Cortex of kidney (tissue), 1 donor: ENCODE measurements at places on chromosomes 4 and X.

DNA sequence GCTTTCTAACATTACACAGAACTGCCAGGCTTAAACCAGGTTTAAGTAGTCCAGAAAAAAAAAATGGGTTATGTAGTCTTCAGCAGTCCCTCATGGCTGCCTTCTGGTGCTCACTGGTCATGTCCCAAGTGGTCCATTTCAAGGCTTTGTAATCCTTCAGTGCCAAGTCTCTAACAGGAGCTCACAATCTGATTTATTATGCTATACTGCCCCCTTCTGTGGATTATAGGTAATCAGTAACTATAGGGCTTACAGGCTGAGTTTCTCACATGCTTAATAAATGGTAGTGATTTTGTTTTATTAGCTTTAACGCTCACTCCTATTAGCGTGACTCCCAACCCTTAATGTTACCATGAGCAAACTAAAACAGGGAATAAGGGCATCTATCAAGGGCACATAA, 92.5 kb upstream of the EDA2R start:
- DNase-seq: no peak

GRCh38 chr4:61841714-61842113, 641.6 kb downstream of the ADGRL3 start:
- no peak for DNase-seq

GRCh38 chr4:140702096-140702757, 54.0 kb downstream of the TBC1D9 start:
- DNase-seq: no peak

DNA sequence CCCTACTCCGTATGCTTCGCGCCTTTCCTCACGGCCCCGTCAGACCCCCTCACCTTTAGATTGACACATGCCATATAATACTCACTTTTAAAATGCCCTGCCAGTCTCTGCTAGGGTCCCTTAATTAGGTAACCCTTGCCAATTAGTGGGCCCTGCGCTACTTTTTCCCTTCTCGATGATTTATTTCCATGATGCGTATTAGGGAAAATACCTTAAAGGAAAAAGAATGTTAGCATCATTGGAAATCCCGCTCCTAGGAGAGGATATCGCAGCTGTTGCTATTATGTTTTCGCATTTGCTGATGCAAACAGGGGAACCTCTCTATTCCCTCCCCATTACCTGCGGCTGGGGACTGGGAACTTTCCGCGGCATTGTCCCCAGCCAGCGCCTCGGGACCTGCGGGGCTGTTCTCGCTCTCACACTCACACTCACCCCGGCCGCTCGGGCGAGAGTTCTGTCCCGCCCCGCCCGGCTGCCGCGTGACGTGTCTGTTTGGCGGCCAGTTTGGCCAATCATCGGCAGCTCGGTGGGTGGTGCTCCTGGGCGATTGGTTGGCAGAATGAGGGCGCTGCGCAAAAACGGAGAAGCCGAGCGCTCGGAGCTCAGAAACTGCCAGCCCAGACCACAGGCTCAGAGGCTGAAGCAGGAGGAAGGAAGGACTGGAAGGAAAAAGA, at the start of gene PCDH10:
TSS of gene PCDH10 (plus strand) at position 605 of the 674 bp plus-strand sequence. CDS start 847 bp downstream, outside the sequence.
- DNase-seq: no peak

DNA sequence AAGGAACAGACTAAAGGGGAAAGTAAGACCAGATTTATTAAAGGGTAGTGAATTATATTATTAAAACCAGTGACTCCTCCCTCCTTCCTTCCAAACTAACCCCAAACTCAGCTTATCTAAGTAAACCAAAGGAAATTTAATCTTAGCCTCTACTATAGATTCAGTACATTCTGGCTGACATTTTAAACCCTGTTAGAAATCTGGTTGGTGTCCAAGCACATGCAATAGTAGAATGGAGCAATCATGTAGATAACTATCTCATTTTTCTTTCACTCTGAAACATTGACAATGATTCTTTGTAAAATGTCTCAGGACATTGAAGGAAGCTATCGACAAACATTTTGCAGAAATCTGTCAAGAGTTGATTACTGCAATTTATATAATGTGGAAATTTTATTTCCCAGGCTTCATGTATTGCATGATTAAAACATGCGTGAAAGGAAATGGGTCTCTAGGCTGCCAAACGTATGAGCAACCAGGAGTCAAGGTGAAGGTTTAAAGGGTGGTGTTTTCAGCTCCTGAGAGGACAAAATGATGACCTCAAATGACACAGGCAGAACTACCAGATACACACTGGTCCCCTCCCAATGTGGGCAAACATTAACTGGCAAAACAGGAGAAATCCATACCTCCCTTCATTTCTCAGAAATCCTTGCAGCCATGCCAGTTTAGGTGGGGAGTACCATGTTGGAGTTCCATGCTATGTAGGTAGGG, 58.2 kb upstream of the RBM47 start:
- DNase-seq: no peak

- DNase-seq: no peak
Measured at GRCh38 chrX:16910376-16910775, 36.1 kb upstream of the REPS2 start.

GRCh38 chr4:96063639-96064038, 223.7 kb downstream of the PDHA2 start:
- DNase-seq: no peak

DNA sequence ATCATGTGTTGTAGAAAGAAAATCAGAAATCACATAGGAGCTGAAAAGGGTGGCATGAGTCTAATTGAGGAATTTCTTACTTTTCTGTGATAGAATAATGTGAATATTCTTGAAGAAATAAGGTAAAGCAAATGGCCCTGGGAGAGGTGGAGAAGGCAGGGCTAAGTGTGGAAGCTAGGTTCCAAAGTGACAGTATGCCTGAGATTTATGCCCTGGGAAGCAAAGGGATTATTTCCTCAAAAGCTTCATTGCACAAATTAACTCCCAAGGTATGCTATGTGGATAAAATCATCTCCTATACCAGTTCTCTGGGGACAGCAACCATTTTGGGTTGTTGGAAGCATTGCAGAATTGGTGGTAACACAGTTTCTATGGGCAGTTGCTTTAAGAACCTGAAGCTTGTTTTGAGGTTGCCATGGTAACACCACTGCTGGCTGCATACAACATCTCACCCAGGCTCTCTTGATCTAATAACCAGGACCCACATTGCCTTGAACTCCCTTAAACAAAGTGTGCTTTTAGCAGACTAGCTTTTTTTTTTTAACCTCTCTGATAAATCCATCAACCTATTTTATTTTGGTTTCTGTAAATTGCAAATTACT, 21.0 kb downstream of the MAOA start:
- no peak for DNase-seq
